Mononuclear cell (primary cell): ENCODE measurements at places on chromosomes 5 and 9. TPM values are rescaled to one million over a fixed set of nuclear protein-coding genes. Genes with fewer than 3 reads are reported as not detected.

The PCDH1 gene
- 2.8 TPM for total RNA-seq

The LEAP2 gene
- 0.21 TPM for total RNA-seq

The SLC12A7 gene
- total RNA-seq: 13.7 TPM

The CKMT2 gene
- 1.0 TPM for total RNA-seq

The NDUFS6 gene
- total RNA-seq: 10.3 TPM

The EIF4EBP3 gene
- total RNA-seq: 4.0 TPM

The C9orf152 gene
- not detected for total RNA-seq

The PLEKHG4B gene
- under 0.01 TPM for total RNA-seq

The CATSPER3 gene
- total RNA-seq: 0.10 TPM

The BSPRY gene
- 0.42 TPM for total RNA-seq

The EDIL3 gene
- 0.10 TPM for total RNA-seq

The GOLGA2 gene
- total RNA-seq: 18.7 TPM

The MARCOL gene
- not detected for total RNA-seq

The ECM2 gene
- 0.31 TPM for total RNA-seq

The SPINK13 gene
- total RNA-seq: not detected

The GABRA6 gene
- total RNA-seq: not detected

The SPATA6L gene
- 1.8 TPM for total RNA-seq

The PHYHD1 gene
- total RNA-seq: 0.73 TPM

The MYMK gene
- total RNA-seq: not detected

The SLC25A46 gene
- total RNA-seq: 34.5 TPM

The SCAI gene
- 9.9 TPM for total RNA-seq

The GMCL2 gene
- total RNA-seq: not detected

The TAF11L10 gene
- total RNA-seq: not detected

The ARSI gene
- 4.8 TPM for total RNA-seq

The COL15A1 gene
- not detected for total RNA-seq

The IL4 gene
- not detected for total RNA-seq
